ENCODE measurements at places on chromosomes 7 and 10. TPM values are rescaled to one million over a fixed set of nuclear protein-coding genes. Genes with fewer than 3 reads are reported as not detected.

Gene TAS2R41
- not detected for total RNA-seq

Gene ASB10
- total RNA-seq = 21.0 TPM

DNA sequence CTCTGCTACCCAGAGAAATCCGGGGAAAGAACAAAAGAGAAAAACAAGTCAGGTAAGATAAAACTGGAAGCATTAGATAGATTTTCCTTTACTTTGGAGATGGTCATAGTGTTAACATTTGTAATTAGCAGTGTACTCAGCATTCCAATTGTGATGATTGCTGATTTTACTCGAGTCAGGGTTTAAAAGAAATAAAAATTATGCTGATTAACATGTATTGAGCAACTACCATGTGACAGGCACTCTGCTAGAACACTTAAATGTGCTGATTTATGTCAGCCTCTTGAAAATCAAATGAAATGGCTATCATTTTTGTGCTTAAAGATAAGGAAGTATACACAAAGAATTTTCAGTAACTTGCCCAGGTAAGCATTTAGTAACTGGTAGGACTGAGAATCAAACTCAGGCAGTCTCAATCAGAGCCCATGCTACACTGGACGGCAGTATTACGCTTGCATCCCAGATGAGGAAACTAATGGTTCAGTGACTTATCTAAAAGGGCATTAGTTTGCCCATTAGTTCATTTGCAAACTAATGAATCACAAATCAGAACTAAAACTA is 735.1 kb upstream of the SORCS1 start:
- DNase-seq = no peak

DNA sequence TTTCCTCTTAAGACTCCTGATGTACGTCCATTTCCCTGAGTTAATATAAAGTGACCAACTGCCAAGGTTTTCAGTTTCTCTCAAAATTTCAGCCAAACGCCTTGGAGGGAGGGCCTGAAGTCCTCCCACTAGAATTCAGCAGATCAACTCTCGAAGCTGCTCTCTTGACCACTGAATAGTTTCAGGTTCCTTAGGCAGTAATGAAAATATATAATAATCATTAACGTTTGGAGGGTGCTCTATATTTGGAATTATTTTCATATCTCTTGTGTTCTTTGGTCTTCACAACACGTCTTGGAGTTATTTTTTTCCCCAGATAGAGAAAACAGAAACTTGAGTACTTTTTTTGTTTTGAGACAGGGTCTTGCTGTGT is 123.6 kb upstream of the SFMBT2 start:
- no peak for DNase-seq

All from right cardiac atrium (tissue), 5 donors.